ENCODE measurements at places on chromosomes 7 and 10.

GRCh38 chr7:73823873-73824592, 6.8 kb upstream of the CLDN4 start:
- no peak for DNase-seq

DNA sequence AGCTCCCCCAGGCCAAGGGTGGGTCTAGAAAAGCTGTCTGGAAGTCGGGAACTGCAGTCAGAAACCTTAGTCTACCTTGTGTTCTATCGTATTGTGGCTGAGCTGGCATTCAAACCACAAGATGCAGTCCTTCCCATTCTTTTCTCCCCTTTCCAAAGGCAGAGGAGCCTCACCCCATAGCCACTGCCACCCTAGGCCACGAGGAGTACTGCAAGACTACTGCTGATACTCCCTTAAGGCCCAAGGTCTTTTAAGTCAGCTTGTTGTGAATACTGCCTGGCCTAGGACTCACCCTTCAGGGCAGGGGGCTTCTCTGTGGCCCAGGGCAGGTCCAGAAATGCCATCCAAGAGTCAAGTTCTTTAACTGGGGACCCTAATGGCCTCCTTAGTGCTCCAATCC, 214.5 kb upstream of the CNTNAP2 start:
- DNase-seq: no peak

GRCh38 chr7:105352018-105352612, 36.6 kb downstream of the SRPK2 start:
- DNase-seq: peak; percentile 33

- no peak for DNase-seq
Observed at GRCh38 chr10:49608166-49609005, 1.7 kb upstream of the SLC18A3 start.

GRCh38 chr10:92440578-92440977, 133.3 kb downstream of the IDE start:
- DNase-seq: no peak

GRCh38 chr7:85749696-85750453, 563.0 kb upstream of the SEMA3D start:
- DNase-seq: no peak

GRCh38 chr7:41472427-41473125, 230.3 kb downstream of the INHBA start:
- DNase-seq: no peak

DNA sequence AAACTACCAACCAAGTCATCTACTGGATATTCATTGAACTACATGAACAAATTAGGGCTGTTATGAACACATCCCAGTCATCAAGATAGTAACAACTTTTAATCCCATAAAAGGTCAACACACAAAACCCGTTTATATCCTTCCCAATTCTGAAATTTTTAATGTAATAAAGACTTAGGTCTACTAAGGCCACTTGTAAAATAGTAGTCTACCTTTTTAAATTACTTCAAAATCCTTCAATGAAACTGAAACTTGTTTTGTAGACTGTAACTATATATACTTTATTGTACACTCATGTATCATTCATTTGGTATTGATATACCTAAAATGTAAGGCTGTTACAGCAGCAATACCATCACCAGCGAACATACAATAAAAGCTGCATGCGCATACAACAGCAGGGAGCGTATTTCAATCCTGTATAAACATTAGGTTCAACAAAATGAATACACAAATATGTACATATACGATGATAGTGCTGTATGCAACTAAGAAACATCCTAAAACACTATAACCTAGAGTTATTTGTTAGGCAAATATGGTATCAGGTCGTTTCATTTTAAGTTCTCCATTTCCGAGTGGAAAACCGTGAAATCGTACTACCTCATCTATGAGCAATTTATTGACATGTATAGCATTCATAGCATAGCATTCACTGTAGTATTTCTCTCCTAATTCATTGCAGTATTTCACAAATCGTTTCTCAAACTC, 973 bp downstream of the ATAD1 start:
- DNase-seq: no peak

- no peak for DNase-seq
Observed at GRCh38 chr10:88952647-88953111, at the start of gene ACTA2. ACTA2 (minus strand) TSS chr10:88952773; CDS start chr10:88948930, 3,843 bp downstream.

- no peak for DNase-seq
Observed at GRCh38 chr7:28530175-28530802, 118.0 kb downstream of the CREB5 start.

GRCh38 chr7:51189777-51190176, 126.8 kb downstream of the COBL start:
- no peak for DNase-seq

DNA sequence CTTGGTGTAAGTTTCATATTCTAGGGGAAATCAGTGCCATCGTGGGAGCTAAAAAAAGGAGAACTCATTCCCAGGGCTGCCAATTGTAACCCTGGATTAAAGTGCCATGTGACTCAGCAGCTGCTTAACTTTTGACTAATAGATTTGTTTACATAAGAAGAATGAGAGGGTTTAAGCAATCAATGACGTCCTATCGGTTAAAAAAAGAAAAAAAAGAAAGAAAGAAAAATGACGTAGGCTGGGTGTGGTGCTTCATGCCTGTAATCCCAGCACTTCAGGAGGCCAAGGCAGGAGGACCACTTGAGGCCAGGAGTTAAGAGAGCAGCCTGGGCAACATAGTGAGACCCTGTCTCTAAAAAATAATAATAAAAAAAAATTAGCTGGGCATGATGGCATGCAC, 116.2 kb upstream of the AFAP1L2 start:
- no peak for DNase-seq

DNA sequence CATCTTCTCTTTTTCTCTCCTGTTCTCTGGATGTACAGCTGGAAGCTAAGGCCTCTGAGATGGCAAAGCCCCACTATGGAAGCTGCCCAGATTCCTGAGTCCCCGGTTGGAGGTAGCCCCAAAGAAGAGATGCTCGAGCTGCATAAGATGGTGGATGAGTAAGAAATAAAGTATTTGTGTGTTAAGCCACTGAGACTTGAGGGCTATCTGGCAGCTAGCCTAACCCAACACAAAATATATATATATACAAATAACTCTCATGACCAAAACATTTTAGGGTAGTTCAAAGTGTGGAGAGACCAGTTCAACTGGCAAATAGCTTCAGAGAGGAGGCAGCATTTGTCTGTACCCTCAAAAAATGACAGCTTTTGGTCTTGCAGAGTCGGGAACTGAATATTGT, 72.4 kb upstream of the PDE1C start:
- no peak for DNase-seq

DNA sequence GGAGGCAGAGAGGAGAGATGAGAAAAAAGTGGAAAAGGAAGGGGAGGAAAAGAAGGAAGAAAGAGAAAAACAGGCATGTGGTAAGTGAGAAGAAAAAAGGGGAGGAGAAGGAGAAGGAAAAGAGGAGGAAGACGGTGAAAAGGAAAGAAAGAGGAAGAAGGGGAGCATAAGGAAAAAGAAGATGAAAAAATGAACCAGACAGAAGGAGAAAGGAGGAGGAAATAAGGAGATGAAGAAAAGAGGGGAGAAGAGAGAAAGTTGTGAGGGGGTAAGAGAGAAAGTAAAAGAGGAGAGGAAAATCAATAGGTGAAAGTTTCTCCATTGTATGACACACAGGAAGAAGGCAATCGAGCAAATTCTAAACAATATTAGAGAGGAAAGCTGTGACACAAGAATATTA, 663.8 kb downstream of the GRID1 start:
- DNase-seq: no peak

DNA sequence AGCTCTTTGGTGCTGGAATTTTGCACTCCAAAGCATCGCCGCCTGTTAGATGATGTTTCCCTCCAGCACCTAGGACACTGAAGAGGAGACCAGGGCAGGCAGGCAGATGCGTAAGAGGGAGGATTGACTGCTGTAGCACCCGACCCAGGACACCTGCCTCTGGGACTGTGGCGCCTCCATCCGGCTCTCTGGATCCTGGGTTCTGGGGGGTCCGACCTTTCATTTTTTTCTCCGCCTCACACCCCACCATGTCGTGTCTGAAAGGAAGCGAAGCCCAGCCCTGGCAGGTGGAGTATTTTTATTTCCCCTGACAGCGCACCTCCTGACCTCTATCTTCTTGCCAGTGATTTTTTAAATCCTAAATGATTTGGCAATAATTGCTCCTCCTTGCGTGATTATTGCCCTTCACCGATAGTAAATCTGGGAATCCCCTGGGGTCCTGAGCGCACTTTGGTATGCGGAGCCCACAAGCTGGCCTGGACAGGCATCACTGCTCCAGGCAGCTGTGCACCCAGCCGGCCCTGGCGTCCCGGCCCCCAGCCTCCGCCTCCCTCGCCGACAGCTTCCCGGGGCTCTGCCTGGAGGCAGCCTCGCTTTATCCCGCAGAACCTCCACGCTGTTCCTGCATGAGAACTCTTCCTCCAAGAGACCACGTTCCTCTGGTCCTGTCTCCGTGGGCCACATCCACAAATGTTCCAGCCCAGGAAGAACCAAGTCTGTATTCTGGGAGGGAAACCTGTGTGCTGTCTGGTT, 48.4 kb downstream of the LHPP start:
- no peak for DNase-seq

GRCh38 chr10:84238909-84239308, 2.4 kb downstream of the LRIT1 start:
- no peak for DNase-seq

DNA sequence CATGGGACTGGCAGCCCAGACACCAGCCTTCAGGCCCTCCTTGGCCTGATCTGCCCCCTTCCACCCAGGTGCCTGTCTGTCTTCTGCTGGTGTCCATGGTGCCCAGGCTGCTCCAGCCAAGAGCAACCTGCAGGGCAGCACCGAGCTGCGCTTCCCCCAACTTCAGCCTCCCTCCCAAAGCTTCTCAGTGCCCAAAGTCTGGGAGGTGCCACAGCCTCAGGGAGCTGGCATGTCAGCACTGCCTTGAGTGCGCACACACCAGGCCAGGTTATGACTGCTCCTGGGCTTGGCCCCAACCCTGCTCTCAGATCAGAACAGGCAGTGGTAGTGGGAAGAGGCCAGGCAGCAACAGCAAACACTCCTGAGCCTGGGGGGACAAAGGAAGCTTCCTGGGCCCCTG, 304.6 kb upstream of the NRG3 start:
- no peak for DNase-seq

- no peak for DNase-seq
Observed at GRCh38 chr7:64558323-64558705, 4.6 kb downstream of the ZNF680 start.

DNA sequence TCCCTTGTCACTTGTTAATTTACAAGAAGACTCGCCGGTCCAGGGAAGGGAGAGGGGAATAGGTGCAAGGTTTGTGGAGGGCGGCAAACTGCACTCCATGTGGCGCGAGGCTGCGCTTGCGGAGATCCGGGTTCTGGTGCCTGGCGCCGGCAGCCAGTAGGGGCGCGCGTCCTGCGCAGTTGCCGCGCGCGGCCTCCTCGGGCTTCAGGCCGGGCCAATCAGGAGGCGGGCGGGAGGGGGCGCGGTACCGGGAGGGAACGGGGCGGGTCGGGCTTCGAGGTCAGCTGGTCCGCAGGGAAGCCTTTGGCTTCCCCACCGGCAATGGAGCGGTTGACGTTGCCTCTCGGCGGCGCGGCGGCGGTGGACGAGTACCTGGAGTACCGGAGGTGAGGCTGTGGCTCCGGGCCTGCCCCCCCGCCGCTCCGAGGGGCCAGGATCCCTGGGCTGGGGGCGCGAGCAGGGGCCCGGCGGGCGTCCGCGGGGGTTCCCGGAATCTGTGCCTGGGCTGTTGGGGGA, at the start of gene FAM221A:
TSS of gene FAM221A (plus strand) at position 302 of the 516 bp plus-strand sequence. CDS start at position 322, 20 bp downstream.
- DNase-seq: peak; percentile 70

- DNase-seq: no peak
Observed at GRCh38 chr7:80078886-80079285, 55.7 kb upstream of the GNAI1 start.

- DNase-seq: no peak
Observed at GRCh38 chr10:74056050-74056818, 58.3 kb downstream of the VCL start.

DNA sequence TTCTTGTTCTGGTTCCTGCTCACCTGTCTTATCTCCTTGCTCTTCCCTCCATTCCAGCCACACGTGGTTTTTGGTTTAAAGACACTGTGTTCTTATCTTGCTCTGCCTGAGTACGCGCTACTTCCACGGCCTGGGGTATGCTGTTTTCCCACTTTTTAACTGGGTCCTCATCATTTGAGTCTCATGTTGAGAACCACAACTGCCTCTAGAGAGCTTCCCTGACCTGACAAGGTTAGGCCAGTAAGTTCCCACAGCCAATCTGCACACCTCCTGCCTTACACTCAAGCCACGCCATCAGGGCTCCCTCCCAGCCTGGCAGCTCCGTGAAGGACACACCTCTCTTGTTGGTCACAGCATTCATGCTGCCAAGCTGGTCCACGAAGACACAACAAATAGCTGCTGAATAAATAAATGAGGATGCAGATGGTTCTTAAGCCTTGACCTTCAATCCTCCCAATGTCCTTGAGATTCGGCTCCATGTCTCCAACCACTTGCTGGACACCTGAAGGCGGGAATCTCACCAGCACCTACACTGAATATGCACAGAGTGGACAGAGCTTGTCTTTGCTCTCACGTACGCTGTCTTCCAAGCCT, 201.7 kb upstream of the KLF14 start:
- DNase-seq: no peak

GRCh38 chr7:121545418-121545817, 149.3 kb upstream of the FAM3C start:
- DNase-seq: no peak

- DNase-seq: peak; percentile 7
Observed at GRCh38 chr10:100872034-100872791, 40.5 kb upstream of the SLF2 start.

GRCh38 chr10:131221632-131222277, 89.8 kb downstream of the TCERG1L start:
- no peak for DNase-seq

DNA sequence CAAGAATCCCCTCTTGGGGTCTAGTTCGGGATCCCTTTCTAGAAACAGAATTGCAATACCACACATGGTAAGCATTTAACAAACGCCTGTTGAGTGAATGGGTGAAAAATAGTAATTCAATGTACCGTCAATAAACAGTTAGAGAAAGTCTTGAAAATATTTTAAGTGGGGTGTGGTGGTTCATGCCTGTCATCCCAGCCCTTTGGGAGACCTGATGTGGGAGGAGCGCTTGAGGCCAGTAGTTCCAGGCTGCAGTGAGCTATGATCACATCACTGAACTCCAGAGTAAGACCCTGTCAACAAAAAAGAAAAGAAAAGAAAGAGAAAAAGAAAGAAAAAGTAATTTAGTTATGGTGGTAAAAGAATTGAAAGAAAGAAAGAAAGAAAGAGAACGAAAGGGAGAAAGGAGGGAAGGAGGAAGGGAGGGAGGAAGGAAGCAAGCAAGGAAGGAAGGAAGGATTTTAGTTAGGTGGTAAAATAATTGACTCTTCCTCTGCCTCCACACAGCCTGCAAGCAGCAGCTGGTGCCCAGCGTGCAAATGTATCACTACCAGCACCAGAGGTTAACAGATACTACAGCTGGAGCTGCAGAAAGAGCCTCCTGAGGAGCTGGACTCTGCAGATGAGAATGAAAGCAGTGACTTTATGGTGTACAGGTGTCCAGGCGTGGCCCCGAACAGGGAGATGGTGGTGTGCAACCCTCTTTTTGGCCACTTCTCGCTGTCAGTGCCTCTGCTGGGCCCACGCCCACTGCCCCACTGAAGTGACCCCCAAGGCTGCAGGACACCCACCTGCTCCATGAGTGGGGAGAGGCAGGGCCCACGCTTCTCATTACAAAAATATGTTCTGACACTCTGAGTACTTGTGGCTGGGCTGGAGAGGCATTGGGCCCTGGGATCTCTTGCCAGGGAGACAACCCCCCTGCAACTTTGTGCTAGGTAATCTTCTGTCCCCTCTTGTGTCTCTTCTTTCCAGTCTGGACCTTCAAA, 135.4 kb downstream of the BAMBI start:
- DNase-seq: no peak

Measured in stimulated activated CD8-positive, alpha-beta memory T cell treated with anti-CD3 and anti-CD28 coated beads, Interleukin-12 subunit alpha, Interleukin-12 subunit beta, amount 100 ng/mL, for 4 hours (primary cell).